CD4-positive, alpha-beta memory T cell (primary cell): ENCODE measurements at places on chromosomes 2 and 18. TPM values are rescaled to one million over a fixed set of nuclear protein-coding genes. Genes with fewer than 3 reads are reported as not detected.
A peak's percentile ranks its signal among the peaks of the same experiment; 100 is the strongest.

DNA sequence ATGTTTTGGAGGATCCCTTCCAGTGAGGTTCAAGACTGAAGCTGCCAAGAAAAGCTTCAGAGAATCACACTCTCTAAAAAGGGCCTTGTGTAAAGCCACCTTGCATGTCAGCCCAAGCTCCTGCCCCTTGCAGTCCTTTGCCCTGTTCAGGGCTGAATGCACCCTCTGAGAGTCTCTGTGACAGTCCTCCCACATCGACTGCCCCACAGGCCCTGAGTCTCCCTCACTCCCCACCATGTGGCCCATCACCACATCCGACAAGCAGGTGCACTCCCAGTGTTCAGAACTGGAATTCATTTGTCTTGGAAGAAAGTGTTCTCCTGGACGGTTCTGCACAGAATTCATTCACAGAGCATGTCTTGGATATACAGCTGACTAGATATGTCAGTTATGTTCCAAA, 31.0 kb downstream of the BCL11A start:
- no peak overlapping the region for H3K4me3 ChIP-seq
- H3K27ac ChIP-seq = no peak overlapping the region
- DNase-seq = no peak
- H3K4me1 ChIP-seq = no peaks in the 10 kb centered on the region
- H3K36me3 ChIP-seq = no peaks in the 10 kb centered on the region
- no peaks in the 10 kb centered on the region for H3K27me3 ChIP-seq

Gene MTCL1
- 0.36 TPM for total RNA-seq

DNA sequence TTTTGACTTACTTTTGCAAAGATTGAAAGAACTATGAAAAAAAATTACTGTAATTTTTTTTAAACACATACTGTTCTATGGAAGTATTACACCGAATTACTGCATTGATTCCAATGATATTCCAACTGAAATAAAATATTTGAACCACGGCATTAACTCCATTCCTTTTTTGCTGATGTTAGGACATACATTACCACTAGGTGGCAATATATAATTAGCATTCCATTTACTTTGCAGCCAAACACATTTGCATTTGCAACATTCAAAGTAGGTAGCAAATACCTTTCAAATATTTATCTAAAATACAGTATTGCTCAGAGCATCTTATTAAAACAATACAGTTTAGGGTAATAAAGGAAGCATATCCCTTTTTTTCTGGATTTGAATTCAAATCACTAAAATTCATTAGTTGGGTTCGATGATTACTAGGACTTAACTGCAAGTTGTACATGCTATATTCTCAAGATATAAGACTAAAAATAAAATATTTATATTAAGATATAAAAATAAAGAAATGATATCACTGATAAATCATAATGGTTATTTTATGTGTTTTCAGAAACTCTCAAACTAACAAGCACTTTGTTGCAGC, 31.3 kb downstream of the LANCL1 start:
- DNase-seq = peak; percentile 16
- H3K4me1 ChIP-seq = no peaks in the 10 kb centered on the region
- no peak overlapping the region for H3K27ac ChIP-seq

DNA sequence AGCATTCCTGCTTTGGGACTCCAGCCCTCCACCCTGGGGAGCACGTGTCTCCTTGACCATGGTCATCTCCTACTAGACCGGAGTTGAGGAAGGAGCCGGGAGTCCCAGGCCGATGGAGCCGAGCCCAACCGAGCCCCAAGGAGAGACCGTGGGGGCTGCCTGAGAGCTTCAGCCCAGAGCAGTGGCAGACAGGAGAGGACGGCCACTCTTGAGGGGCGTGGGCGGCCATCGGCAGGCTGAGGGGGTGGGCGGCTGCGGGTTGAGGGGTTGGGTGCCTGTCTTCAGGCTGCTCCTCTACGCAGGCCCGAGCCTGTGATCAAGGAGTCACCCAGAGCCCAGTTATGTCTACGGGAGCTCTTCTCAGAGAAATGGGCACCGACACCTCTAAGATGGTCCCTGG, 158.7 kb downstream of the PXDN start:
- H3K4me1 ChIP-seq = no peaks in the 10 kb centered on the region
- no peaks in the 10 kb centered on the region for H3K27me3 ChIP-seq
- DNase-seq = no peak
- no peak overlapping the region for H3K4me3 ChIP-seq

DNA sequence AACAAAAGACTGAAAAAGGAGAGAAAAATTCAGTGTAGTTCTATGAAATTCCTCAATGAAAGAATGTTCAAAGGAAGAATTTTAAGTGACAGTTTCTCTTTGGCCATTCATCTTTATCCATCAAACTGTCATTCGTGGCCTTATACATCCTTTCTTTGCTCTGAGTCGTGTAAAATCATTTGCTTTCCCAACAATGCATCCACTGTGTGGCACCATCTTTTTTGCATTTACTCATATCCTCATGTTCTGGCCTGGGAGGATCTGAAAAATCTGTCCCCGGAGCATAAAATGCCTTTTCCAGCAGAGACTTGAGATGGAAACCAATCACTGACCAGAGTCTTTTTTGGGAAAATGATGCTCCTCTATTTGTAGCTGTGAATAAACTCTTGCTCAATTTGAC, 240.3 kb upstream of the ETAA1 start:
- no peak overlapping the region for H3K4me3 ChIP-seq
- no peak for DNase-seq
- H3K27ac ChIP-seq = no peak overlapping the region
- no peaks in the 10 kb centered on the region for H3K27me3 ChIP-seq
- H3K36me3 ChIP-seq = no peaks in the 10 kb centered on the region

- no peak for DNase-seq
- H3K4me1 ChIP-seq = no peaks in the 10 kb centered on the region
- H3K4me3 ChIP-seq = no peak overlapping the region
- H3K27me3 ChIP-seq = no peaks in the 10 kb centered on the region
Measured at GRCh38 chr2:201932511-201932910, 101.1 kb upstream of the FZD7 start.

Gene GPAT2
- total RNA-seq = 3.3 TPM

- no peak for DNase-seq
- no peaks in the 10 kb centered on the region for H3K36me3 ChIP-seq
- H3K27me3 ChIP-seq = no peaks in the 10 kb centered on the region
Measured at GRCh38 chr2:144474017-144474416, 45.9 kb downstream of the ZEB2 start.

Gene UGT1A7
- not detected for total RNA-seq

- no peaks in the 10 kb centered on the region for H3K36me3 ChIP-seq
- H3K4me3 ChIP-seq = no peak overlapping the region
- H3K27me3 ChIP-seq = no peaks in the 10 kb centered on the region
Measured at GRCh38 chr2:43605851-43606250, 10.0 kb upstream of the THADA start.

GRCh38 chr18:36744261-36744876, 84.4 kb downstream of the TPGS2 start:
- no peaks in the 10 kb centered on the region for H3K27me3 ChIP-seq
- H3K36me3 ChIP-seq = no peaks in the 10 kb centered on the region
- H3K4me1 ChIP-seq = no peaks in the 10 kb centered on the region
- no peak overlapping the region for H3K27ac ChIP-seq

- peaks cover 4% of the 10 kb centered on the region for H3K36me3 ChIP-seq
- DNase-seq = no peak
- H3K4me3 ChIP-seq = no peak overlapping the region
- H3K4me1 ChIP-seq = peaks cover 16% of the 10 kb centered on the region
- no peaks in the 10 kb centered on the region for H3K27me3 ChIP-seq
- H3K27ac ChIP-seq = no peak overlapping the region
Measured at GRCh38 chr2:201057715-201058248, 13.7 kb downstream of the HYCC2 start.

DNA sequence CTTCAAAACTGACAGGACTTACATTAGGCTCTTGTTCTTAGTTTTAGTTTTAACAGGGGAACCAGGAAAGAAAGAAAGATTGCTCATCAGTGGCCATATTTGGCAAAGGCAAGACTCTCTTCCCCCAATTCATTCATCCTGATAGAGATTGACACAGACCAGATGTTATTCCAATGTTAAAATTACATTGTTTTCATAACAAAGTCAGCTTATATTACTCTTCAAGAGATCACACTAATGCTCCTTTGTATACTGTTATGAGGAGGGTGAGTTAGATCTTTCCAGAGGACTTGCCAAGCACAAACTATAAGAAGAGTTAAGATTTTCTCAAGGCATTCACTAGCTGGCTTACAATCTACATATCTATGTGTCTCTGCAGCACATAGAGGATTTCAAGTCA, 252.1 kb downstream of the SLC8A1 start:
- H3K27ac ChIP-seq = no peak overlapping the region
- H3K4me3 ChIP-seq = no peak overlapping the region
- no peaks in the 10 kb centered on the region for H3K4me1 ChIP-seq
- H3K27me3 ChIP-seq = no peaks in the 10 kb centered on the region
- no peak for DNase-seq

Gene AQP12B
- total RNA-seq = not detected

- H3K27ac ChIP-seq = no peak overlapping the region
- H3K4me1 ChIP-seq = no peaks in the 10 kb centered on the region
- no peak for DNase-seq
- H3K27me3 ChIP-seq = no peaks in the 10 kb centered on the region
Measured at GRCh38 chr2:231239751-231240150, 41.3 kb downstream of the ARMC9 start.

DNA sequence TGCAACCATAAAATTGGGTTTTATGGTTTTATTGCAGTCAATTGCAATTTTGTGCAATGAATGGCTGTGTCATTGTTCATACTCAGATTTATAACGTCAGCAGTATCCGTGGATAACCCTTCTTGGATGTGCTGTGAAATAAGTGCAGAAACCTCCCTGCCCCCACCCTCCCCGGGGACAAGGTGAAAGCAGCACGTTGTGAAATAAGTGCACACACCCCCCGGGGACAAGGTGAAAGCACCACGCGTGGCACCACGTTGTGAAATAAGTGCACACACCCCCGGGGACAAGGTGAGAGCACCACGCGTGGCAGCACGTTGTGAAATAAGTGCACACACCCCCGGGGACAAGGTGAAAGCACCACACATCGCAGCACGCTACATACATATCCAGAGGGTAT, 93.6 kb upstream of the NFATC1 start:
- DNase-seq = no peak
- no peak overlapping the region for H3K27ac ChIP-seq
- peaks cover 21% of the 10 kb centered on the region for H3K36me3 ChIP-seq
- no peaks in the 10 kb centered on the region for H3K4me1 ChIP-seq
- no peaks in the 10 kb centered on the region for H3K27me3 ChIP-seq
- no peak overlapping the region for H3K4me3 ChIP-seq

Gene PID1
- 0.55 TPM for total RNA-seq

- H3K4me1 ChIP-seq = peaks cover 87% of the 10 kb centered on the region
- H3K27ac ChIP-seq = peak overlapping the region; percentile 3
- H3K36me3 ChIP-seq = no peaks in the 10 kb centered on the region
- no peak overlapping the region for H3K4me3 ChIP-seq
- DNase-seq = peak; percentile 33
Measured at GRCh38 chr2:172440795-172441194, 13.4 kb downstream of the ITGA6 start.

- no peak for DNase-seq
- no peaks in the 10 kb centered on the region for H3K36me3 ChIP-seq
- H3K27ac ChIP-seq = no peak overlapping the region
- H3K27me3 ChIP-seq = no peaks in the 10 kb centered on the region
Measured at GRCh38 chr2:3641841-3642421, 16.1 kb upstream of the ALLC start.

DNA sequence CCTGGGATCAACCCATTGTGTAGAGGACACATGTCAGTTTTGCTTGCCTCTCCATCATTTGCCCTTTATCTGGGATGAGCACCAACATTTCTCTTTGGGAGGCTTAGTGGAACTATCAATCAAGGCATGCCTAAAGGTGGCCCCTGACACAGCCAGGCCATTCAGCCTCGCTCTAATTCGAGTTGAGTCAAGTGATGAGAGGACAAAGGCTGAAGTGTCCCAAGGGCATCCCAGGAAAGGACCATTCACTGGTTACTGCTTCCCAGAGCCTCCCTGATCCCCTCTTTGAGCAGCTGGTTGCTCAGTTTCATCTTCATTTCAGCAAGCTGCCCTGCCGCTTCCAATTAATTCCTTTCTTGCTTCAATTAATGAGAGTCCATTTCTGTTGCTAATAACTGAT, 63.5 kb downstream of the DNER start:
- no peaks in the 10 kb centered on the region for H3K36me3 ChIP-seq
- H3K27ac ChIP-seq = no peak overlapping the region
- DNase-seq = no peak
- no peaks in the 10 kb centered on the region for H3K4me1 ChIP-seq

DNA sequence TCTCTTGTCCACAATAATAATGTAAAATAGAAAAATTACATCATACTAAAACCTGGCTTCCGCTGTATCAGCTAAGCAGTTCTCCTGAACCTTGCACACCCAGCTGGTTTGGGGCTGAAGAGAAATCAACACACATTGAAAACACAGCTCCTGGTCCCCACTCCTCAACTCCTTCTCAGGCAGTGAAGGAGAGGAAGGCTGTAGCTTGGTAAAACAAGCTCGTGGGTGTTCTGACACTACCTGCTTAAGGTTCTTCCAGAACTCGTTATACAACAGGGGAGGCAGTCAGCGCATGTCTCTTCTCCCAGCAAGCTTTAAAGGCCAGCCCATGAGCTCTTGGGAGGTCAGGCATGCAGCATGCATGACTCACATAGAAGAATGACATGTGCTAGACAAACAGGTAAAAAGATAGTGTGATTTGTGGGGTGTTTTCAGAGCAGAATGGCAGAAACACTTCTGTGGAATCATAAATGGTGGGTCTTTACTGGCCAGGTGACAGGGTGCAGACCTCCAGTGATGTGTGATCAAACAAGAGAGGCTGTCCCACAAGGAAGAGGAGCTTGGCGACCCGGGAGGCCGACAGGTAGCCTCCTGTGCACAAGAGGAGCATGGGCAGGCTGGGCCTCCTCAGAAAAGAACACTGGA, 69.1 kb downstream of the UXS1 start:
- H3K27ac ChIP-seq = no peak overlapping the region
- no peaks in the 10 kb centered on the region for H3K27me3 ChIP-seq
- peaks cover 76% of the 10 kb centered on the region for H3K36me3 ChIP-seq

- peaks cover 24% of the 10 kb centered on the region for H3K4me1 ChIP-seq
- DNase-seq = no peak
- no peak overlapping the region for H3K27ac ChIP-seq
- no peak overlapping the region for H3K4me3 ChIP-seq
- no peaks in the 10 kb centered on the region for H3K27me3 ChIP-seq
- H3K36me3 ChIP-seq = no peaks in the 10 kb centered on the region
Measured at GRCh38 chr2:233228376-233228775, 23.1 kb upstream of the ATG16L1 start.

DNA sequence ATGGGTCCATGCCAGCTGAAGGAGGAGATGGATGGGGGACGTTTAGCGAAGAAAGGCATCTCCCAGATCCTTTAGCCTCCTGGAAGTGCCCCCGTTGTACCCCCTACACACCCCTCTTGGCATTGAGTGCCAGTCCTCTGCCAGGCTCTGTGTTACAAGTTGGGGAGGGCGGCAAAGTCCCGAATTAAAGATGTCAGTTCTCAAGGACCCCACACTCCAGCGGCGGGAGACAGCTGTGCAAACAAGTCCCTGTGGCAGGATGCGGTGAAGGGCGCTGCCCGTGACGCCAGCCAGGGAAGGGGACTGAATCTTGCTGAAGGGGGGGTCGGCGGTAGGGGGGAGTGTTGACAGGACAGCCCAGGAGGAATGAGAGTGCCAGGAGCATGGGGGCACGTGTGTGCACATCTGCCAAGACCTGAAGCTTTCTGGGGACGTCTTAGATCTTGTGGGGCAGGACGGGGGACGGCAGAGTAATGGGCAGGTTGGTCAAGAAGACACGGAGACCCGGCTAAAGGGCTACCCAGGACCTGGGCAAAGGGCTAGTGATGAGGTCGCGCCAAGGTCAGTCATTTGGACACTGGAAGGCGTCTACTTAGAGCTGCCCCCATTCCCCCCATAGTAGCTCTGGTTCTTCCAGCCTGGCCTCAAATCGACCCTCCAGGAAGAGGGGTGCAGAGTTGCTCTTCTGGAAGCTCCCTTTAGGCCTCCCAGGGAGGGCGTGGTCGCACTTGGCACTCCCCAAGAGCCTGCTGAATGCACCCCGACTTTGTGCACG, 2.8 kb upstream of the CTDSP1 start:
- peak overlapping the region; percentile 97 for H3K4me3 ChIP-seq
- H3K36me3 ChIP-seq = peaks cover 2% of the 10 kb centered on the region
- no peaks in the 10 kb centered on the region for H3K27me3 ChIP-seq
